Vagina (tissue), 2 donors: ENCODE measurements at places on chromosomes 11 and 22.

DNA sequence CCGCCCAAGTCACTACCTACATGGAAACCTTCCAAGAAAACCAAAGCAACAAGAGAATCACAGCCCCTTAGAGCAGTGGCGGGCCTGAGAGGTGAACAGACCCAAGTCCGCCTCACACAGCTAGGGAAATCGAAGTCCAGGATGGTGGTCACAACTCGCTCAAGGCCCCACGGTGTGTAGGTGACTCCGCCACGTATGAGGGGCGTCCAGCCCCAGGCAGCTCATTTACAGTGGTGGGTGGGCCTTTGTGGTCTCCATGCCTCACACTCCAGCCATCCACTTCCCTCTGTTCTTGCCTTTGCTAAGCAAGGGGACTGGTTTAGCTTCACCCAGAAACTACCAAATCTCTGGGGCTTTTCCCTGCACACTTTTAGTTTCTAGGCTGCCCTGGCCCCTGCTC, 9.7 kb upstream of the TCF20 start:
- H3K36me3 ChIP-seq: no peaks in the 10 kb centered on the region
- peaks cover 22% of the 10 kb centered on the region for H3K4me1 ChIP-seq
- H3K27ac ChIP-seq: no peak overlapping the region
- no peaks in the 10 kb centered on the region for H3K27me3 ChIP-seq
- DNase-seq: no peak
- no peak overlapping the region for H3K4me3 ChIP-seq

- no peaks in the 10 kb centered on the region for H3K27me3 ChIP-seq
- H3K4me3 ChIP-seq: no peak overlapping the region
- no peak overlapping the region for H3K27ac ChIP-seq
- H3K4me1 ChIP-seq: no peaks in the 10 kb centered on the region
Measured at GRCh38 chr22:41818011-41818410, 14.9 kb upstream of the SREBF2 start.

DNA sequence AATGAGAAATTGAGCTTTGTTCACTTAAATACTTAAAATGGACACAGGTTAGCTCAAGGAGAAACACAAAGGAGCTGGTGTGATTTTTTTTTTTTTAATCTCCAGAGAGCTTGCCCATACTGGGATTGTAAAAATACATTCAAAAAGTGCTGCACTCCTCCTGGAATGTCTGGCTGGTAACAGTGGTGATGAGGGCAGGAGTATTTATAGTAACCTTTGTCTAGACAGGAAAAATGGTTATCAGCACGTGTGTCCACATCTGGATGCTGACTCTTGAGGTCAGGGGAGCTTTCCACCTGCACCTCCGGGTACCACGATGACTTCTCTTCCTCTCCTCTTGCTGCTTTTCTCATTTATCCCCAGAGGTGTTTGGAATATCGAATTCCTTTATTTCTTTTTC, 30.1 kb downstream of the EXT2 start:
- no peak for DNase-seq
- H3K27ac ChIP-seq: no peak overlapping the region
- H3K27me3 ChIP-seq: no peaks in the 10 kb centered on the region
- no peaks in the 10 kb centered on the region for H3K36me3 ChIP-seq
- H3K4me1 ChIP-seq: no peaks in the 10 kb centered on the region

DNA sequence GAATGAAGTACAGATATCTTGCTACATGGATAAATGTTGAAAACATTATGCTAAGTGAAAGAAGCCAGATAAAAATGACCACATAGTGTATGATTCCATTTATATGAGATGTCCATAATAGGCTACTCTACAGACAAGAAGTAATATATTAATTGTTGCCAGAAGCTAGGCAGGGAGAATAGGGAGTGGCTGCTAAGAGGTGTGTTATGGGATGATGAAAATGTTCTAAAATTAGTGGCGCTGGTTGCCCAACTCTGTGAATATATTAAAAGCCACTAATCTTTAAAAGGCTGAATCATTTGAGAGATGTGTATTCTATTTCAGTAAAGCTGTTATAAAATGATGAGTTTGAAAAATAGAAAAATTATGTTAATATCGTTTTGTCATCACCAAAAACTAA, 144.4 kb downstream of the NCAM1 start:
- H3K27me3 ChIP-seq: no peaks in the 10 kb centered on the region
- H3K27ac ChIP-seq: no peak overlapping the region
- no peaks in the 10 kb centered on the region for H3K4me1 ChIP-seq

DNA sequence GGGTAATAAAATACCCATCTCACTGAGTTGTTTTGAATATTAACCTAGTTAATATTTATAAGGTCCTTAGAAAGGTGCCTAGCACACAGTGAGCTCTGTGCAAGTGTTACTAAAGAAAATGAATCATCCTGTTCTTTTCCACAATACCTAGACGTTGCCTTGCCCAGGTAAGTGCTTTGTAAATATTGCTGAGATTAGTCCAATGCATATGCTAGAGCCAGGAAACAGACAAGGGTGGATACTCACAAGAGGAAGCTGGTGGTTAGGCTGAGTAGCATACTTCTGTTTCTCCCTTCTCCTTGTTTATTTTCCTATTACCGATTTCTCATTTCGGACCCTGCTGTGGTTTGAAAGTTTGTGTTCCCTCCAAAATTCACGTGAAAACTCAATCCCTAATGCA, 58.1 kb upstream of the BARX2 start:
- H3K36me3 ChIP-seq: no peaks in the 10 kb centered on the region
- H3K4me3 ChIP-seq: no peak overlapping the region
- no peak for DNase-seq
- H3K4me1 ChIP-seq: no peaks in the 10 kb centered on the region

DNA sequence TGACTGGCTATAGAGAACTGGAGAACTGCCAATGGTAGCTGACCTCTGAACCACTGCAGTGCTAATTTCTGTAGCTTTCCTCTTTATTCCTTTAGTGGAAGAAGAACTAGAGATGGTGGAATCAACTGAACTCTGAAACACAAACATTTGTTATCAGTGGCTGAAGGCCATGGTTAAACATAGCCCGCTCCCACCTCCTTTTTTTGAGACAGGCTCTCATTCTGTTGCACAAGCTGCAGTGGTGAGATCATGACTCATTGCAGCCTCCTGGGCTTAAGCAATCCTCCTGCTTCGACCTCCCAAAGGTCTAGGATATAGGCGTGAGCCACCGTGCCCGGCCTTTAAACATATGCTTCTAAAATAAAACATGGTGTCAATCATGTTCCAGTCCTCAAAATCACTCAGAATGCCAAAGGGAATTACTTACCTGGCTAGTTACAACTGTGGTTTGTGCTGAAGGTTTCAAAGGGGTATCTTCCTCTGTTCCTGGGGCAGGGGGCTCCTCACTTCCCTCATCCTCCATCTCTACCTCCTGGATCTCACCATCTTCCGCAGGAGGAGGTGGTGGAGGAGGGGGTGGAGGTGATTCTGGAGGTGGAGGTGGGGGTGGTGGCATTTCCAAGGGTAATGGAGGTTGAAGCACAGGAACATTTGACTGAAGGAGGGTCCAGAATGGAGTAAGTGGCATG, 9.0 kb upstream of the AGBL2 start:
- H3K27me3 ChIP-seq: no peaks in the 10 kb centered on the region
- no peak for DNase-seq
- H3K27ac ChIP-seq: no peak overlapping the region
- H3K36me3 ChIP-seq: no peaks in the 10 kb centered on the region
- no peak overlapping the region for H3K4me3 ChIP-seq

GRCh38 chr11:120126620-120127019, 11.3 kb downstream of the TRIM29 start:
- no peak overlapping the region for H3K4me3 ChIP-seq
- no peaks in the 10 kb centered on the region for H3K27me3 ChIP-seq
- H3K4me1 ChIP-seq: peaks cover 74% of the 10 kb centered on the region
- peak overlapping the region; percentile 89 for H3K27ac ChIP-seq
- peaks cover 14% of the 10 kb centered on the region for H3K36me3 ChIP-seq

- no peak overlapping the region for H3K27ac ChIP-seq
- DNase-seq: no peak
- H3K27me3 ChIP-seq: no peaks in the 10 kb centered on the region
- H3K4me1 ChIP-seq: peaks cover 19% of the 10 kb centered on the region
- no peaks in the 10 kb centered on the region for H3K36me3 ChIP-seq
- no peak overlapping the region for H3K4me3 ChIP-seq
Measured at GRCh38 chr11:68148879-68149278, 27.7 kb upstream of the CHKA start.

- no peaks in the 10 kb centered on the region for H3K27me3 ChIP-seq
- H3K4me3 ChIP-seq: no peak overlapping the region
- H3K4me1 ChIP-seq: peaks cover 18% of the 10 kb centered on the region
- H3K27ac ChIP-seq: no peak overlapping the region
- no peaks in the 10 kb centered on the region for H3K36me3 ChIP-seq
Measured at GRCh38 chr11:119144825-119145486, 3.9 kb upstream of the ABCG4 start.

- H3K36me3 ChIP-seq: no peaks in the 10 kb centered on the region
- H3K27me3 ChIP-seq: no peaks in the 10 kb centered on the region
- H3K27ac ChIP-seq: peak overlapping the region; percentile 6
- DNase-seq: no peak
Measured at GRCh38 chr11:9972989-9973388, 309.1 kb downstream of the SWAP70 start.

- H3K27ac ChIP-seq: no peak overlapping the region
- H3K27me3 ChIP-seq: no peaks in the 10 kb centered on the region
- H3K4me1 ChIP-seq: no peaks in the 10 kb centered on the region
- no peaks in the 10 kb centered on the region for H3K36me3 ChIP-seq
Measured at GRCh38 chr11:102680945-102681344, 24.6 kb downstream of the MMP27 start.

GRCh38 chr11:103370076-103370475, 260.9 kb downstream of the DYNC2H1 start:
- DNase-seq: no peak
- no peaks in the 10 kb centered on the region for H3K4me1 ChIP-seq
- no peak overlapping the region for H3K4me3 ChIP-seq
- H3K27ac ChIP-seq: no peak overlapping the region
- H3K36me3 ChIP-seq: no peaks in the 10 kb centered on the region
- H3K27me3 ChIP-seq: no peaks in the 10 kb centered on the region

GRCh38 chr11:126840201-126840886, 160.2 kb downstream of the KIRREL3 start:
- H3K4me3 ChIP-seq: no peak overlapping the region
- H3K27me3 ChIP-seq: no peaks in the 10 kb centered on the region
- H3K27ac ChIP-seq: no peak overlapping the region
- no peaks in the 10 kb centered on the region for H3K36me3 ChIP-seq
- no peaks in the 10 kb centered on the region for H3K4me1 ChIP-seq

DNA sequence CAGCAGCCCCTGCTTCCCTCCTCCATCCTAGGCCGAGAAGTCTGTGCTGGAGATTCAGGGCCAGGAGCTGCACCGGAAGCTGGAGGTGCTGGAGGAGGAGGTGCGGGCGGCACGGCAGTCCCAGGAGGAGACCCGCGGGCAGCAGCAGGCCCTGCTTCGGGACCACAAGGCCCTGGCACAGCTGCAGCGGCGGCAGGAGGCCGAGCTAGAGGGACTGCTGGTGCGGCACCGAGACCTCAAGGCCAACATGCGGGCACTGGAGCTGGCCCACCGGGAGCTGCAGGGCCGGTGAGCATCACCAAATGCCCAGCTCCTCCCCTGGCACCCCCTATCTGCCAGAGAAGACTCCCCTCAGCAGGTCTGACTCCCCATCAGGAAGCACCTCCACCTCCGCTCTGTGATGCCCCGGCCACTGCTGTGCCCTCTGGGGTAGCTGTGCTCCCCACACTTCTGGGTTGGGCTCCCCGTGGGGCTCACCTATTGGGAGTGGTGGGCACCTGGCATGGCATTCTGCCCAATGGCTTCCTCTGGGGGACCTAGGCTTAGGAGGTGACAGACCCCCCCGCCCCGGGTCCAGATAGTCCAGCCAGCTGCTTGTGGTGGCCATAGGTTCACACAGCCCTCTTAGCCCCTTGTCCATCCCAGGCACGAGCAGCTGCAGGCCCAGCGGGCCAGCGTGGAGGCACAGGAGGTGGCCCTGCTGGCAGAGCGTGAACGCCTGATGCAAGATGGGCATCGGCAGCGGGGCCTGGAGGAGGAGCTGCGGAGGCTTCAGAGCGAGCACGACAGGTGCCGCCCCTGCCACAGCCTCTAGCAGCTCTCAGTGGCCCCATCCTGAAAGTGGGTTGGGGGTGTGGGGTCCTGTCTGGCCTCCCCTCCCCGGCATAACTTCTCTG, 6.6 kb upstream of the RPS6KA4 start:
- no peak overlapping the region for H3K4me3 ChIP-seq
- DNase-seq: no peak
- no peaks in the 10 kb centered on the region for H3K36me3 ChIP-seq
- H3K27me3 ChIP-seq: no peaks in the 10 kb centered on the region
- H3K4me1 ChIP-seq: peaks cover 21% of the 10 kb centered on the region

DNA sequence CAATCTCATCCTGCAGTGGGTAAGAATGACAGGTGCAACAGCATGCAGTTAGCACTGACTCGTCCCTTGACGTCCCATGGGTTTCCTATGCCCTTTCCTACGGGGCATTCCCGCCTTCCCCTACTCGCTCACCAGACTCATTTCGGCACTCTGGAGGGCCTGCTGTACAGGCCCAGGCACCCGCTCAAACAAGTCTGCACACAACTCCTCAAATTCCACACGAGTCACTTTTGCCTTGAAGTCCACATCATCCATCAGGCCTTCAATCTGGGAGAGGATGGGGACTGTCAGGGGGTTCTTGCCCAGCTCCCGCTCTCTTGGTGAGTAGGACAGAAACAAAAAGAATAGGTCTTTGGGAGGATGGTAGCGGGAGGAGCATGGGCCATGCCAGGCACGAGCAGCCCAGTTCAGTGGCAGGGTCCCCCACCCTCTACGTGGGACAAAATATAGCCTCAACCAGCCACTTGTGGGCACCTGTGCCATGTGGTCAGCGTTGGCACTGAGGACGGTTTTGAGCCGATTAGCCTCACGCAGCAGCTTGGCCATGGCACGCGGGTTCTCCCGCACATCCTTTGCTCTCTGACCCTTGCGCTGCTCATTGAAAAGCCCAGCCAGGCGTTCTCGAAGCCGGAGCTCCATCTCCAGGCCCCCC, 4.7 kb downstream of the HYOU1 start:
- no peaks in the 10 kb centered on the region for H3K27me3 ChIP-seq
- H3K4me1 ChIP-seq: peaks cover 18% of the 10 kb centered on the region
- H3K36me3 ChIP-seq: peaks cover 76% of the 10 kb centered on the region
- H3K27ac ChIP-seq: no peak overlapping the region
- no peak for DNase-seq
- H3K4me3 ChIP-seq: no peak overlapping the region

DNA sequence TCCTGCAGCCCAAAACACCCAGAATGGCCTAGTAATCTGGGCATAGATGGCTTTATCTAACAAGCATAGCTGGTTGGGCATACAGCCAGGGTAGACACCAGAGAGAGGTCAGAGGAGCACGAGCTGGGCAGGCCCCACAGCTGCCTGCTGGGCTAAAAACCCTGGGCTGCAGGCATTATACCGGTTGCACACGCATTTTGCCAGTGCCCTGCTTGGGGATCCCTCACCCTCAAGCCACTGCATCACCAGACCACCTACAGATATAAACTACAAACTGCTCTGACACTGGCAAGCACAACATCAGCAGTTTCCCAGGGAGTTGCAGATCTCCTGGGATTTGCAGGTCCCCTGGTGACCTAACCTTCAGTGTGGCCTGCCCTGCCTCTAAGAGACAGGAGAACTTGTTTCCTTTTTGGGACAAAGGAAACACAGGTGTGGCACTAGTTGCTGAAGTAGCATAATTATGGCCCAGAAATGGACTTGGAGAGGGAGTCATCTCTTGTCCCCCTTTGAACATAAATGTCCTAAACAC, 79.1 kb upstream of the SC5D start:
- H3K4me3 ChIP-seq: no peak overlapping the region
- peaks cover 9% of the 10 kb centered on the region for H3K4me1 ChIP-seq
- H3K27ac ChIP-seq: no peak overlapping the region
- no peak for DNase-seq
